ENCODE measurements at places on chromosomes 6 and 20.

DNA sequence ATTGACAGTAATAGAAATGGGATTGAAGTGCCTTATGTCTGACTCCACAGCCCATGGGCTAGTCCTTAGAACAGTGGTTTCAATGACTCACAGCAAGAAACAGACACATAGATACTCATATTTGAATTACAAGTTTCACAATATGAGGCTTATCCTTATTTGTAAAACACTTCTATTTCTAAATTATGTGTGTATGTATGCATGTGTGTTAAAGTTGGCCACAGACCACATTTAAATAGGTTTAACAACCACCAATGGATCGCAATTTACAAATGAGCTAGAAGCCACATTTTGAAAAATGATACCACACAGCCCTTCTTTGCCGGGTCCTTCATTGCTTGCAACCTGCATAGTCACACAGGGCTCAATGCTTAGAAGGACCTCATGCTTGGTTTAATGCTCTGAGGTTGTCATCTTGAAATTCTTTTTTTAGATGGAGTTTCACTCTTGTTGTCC, 157.8 kb upstream of the PREP start:
- DNase-seq: no peak

- DNase-seq: peak; percentile 38
Observed at GRCh38 chr6:127561660-127562059, 15.3 kb upstream of the C6orf58 start.

DNA sequence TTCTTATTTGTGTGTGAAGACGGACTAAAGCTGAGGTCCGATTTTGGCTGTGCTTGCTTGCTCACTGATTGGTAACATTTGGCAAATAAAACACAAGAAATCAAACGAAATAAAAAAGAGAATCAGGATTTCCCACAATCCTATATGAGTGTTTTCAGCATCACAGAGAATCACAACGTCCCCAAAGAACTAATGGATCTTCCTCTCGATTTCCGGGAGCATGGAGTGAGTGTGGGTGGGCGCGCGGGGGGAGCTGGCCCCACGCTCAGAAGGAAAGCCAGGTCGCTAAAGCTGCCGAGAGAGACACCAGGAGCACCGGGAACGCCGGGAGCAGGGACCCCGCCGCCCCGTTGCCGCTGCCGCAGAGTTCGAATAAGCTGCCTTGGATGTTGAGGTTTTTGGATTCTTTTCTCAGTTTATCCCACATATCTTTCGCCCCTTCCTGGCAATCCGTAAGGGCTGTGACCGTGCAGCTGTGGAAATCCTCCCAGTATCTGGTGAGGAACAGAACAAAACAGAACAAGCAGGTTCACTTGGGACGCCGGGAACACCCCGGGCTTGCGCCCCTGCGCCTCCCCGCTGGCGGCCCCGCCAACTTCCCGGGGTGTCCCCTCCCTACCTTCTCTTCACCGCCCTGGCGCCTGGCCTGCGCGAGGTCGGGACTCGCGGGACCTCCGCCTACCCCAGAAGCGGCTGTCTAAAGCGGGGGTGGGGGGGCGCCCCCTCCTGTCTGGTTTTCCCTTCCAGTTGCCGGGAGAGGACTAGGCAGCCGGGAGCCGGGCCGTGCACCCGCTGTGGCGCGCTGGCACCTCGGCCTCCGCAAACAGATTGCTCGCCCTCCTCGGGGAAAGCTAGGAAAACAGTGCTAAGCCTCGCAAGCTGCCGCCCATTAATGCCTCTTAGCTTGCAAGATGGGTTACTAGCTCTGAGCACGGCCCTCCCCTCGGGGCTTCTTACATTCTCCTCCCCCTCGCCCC, 7.7 kb downstream of the NRN1 start:
- peak; percentile 8 for DNase-seq

GRCh38 chr6:38322138-38322537, 317.6 kb downstream of the BTBD9 start:
- DNase-seq: no peak

DNA sequence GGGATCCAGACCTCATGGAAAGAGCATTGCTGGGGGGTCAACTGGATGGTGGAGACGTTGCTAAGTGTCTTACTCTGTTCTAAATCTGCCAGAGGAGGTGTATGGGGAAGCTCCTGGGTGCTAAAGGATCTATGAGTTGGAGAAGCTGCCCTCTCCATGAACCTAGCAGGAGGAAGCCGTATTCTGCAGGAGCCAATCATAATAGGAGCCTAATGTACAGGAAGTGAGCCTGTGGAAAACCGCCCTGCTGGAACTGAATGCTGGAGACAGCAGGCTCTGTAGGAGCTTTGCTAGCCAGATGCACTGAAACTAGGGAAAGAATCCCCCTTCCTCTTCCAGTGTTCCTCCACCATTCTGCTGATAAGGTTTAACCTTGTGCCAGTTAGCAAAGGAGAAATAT, 10.9 kb downstream of the CASP8AP2 start:
- no peak for DNase-seq

DNA sequence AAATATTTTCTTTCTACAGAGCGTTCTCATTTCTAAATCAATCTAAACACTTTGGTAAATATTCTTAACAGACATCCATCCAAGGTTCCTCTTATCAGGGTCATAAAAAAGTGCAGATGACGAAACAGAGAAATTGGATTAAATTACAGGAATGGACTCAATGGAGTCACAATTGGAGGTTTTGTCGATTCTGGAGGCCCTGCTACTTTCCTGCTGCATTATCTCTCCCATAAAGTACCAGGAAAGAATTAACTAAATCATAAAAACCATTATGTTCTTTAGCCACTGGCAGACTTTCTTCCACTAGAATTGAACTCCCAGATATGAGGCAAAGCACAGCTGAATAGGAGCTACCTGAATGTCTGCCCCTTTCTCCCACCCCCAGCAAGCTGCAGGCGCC, 610.6 kb downstream of the HDGFL1 start:
- no peak for DNase-seq

- no peak for DNase-seq
Observed at GRCh38 chr6:158290040-158290439, 22.2 kb upstream of the TULP4 start.

DNA sequence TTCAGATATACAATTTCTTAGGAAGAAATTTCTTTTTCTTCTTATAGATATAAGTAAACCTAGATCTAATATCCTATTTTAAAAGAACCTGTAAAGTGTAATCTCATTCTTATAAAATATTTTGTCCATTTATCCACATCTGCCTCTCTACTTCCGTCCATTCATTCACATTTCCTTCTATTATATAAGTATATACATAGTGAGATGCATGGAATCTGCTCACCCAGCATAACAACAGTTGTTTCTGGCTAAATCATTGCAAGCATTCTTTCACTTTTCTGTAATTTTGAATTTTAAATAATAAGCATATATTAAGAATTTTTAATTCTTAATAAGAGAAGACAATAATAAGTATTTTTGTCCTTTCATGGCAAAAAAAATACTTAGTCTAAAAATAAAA, 45.4 kb downstream of the CEP162 start:
- DNase-seq: no peak

GRCh38 chr20:54026295-54027064, 43.9 kb downstream of the BCAS1 start:
- no peak for DNase-seq

DNA sequence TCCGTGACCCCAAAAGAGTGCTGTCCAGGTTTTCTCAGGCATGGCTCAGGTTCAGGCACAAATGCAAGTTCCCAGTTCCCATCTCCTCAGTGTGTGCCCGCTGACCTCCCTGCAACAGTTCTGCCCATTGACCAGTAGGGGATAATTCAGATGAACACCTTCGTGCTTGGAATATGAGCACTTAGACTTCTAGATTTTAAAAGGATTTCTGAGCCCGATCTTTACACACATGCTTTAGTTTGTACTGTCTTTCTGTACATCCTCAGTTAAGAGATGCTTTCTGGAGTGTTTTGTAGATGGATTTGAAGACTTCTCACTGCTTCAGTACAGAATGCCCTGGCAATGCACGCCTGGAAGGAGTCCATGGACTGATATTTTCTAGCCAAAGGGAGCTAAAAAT, 239.6 kb upstream of the PLCB4 start:
- no peak for DNase-seq

GRCh38 chr20:50587291-50587961, 77.2 kb downstream of the PTPN1 start:
- DNase-seq: peak; percentile 20

DNA sequence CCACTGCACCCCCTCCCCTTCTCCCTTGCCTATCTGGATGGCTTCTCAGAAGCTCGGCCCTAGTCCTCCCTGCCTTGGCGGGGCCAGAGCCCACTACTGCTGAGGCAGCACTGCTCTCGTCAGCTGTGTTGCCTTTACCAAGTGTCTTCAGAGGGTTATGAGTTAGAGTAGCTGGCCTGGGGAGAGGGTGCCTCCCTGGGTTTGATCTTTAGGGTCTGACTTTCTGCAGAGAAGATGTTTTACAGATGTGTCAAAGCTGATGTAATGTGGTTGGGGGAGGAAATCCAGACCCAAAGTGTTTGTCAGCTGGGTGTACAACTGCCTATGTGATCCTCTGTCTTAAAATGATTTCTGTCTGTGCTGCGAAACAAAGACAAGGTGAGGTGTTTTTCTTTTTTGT, 30.4 kb upstream of the PI16 start:
- DNase-seq: no peak

GRCh38 chr20:45506398-45506797, 9.0 kb downstream of the SPINT3 start:
- no peak for DNase-seq

DNA sequence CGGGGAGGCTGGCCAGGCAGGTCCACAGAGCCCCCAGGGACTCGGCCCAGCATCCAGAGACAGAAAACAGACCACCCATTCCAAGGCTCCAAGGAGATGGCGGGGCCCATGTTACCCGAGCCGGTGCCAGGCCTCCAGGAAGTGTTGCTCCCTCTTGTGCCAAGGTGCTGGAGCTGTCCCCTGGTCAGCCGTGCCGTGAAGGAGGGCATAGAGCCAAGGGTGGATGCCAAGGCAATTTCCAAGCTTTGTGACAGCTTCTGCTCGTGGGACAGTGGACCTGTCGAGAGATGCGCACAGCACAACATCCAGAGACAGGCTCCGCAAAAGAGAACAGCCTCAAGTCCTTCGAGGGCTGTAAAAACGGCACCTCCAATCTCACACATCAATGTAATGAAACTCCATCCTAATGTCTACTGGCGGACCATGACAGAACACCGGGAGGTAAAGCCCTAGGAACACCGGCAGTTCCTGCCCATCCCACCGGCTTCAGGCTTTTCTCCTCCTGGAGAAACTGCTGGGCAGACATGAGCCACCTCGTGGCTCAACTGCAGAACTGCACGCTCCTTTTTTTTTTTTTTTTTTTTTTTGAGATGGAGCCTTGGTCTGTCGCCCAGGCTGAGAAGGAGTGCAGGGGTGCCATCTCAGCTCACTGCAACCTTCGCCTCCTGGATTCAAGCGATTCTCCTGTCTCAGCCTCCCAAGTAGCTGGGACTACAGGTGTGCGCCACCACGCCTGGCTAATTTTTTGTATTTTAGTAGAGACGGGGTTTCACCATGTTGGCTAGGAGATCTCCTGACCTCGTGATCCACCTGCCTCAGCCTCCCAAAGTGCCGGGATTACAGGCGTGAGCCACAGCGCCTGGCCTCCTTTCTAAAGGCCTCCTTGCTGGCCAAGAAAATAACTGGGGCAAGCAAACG, 30.9 kb upstream of the AVP start:
- DNase-seq: peak; percentile 75

DNA sequence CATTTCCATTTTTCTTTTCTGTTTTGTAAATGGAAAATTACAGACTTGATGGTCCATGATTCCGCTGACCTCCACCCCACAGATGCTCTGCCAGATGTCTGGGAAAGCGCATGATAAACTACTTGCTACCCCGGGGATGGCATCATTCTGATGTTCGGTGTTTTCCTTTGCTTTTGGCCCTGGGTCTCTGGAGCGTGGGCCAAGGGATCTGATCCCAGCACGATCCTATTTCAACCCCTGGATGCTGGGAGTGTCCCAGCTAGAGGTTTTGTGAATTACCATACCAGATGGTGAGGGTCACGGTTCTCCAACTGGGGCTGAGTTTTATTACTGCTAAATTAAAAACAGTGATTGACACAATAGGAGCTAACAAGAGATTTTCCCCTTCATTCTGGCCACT, 25.2 kb upstream of the MYLIP start:
- peak; percentile 85 for DNase-seq

DNA sequence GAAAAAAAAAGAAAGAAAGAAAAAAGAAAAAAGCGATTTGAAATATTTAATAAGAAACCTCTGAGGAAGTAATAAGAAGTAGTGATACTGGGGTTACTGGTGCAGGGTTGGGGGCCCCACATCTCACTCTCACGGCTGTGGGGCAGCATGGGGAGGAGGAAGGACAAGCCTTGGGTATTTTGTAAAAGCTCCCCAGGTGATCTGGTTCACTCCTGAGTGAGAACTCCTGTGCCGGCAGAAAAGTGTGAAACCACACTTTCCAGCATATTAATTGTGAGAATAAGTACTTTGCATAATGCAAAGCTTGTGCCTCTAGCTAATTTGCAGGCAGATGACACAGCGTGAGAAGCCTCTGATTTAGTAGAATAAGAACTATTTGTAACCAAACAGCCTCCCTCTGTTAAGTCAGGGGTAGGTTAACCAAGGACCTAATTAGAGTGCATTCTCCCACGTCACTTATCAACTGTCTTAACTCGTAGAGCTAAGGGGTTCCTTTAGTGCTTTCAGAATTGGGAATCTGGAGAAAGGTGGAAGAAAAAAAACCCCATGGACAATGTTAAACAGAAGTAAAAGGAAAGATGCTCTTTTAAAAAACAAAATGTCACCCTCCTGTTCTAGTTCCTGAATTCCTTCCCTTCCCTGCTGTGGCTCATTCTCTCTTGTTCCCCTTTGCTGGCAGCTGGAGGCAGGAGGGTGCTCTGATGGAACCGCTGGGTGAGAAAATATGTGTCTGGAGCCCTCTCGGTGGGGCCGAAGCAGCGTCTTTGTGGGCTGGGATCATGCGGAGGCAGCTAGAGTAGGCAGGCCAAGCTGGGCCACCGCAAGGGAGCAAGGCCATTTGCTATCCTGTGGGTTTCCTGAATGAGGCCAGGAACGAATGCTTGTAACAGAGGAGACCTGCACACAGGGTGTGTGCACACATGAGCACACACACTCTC, 108.7 kb downstream of the FYN start:
- no peak for DNase-seq

GRCh38 chr6:32109114-32109764, at the start of gene TNXB:
Gene TNXB (minus strand): TSS chr6:32109338. CDS start chr6:32098198, 11,140 bp downstream.
- DNase-seq: no peak

GRCh38 chr20:37939701-37940560, 37.0 kb downstream of the VSTM2L start:
- DNase-seq: peak; percentile 79

GRCh38 chr20:45366631-45367030, 3.7 kb downstream of the SYS1 start:
- DNase-seq: no peak
